Caco-2 (cell line): ENCODE measurements at places on chromosomes 6 and 20. TPM values are rescaled to one million over a fixed set of nuclear protein-coding genes. Genes with fewer than 3 reads are reported as not detected.

GRCh38 chr6:143115728-143116127, 55.0 kb downstream of the AIG1 start:
- DNase-seq, result no peak

- no peak for DNase-seq
These were observed 76.7 kb downstream of the PREX1 start for GRCh38 chr20:48750941-48751635.

DNA sequence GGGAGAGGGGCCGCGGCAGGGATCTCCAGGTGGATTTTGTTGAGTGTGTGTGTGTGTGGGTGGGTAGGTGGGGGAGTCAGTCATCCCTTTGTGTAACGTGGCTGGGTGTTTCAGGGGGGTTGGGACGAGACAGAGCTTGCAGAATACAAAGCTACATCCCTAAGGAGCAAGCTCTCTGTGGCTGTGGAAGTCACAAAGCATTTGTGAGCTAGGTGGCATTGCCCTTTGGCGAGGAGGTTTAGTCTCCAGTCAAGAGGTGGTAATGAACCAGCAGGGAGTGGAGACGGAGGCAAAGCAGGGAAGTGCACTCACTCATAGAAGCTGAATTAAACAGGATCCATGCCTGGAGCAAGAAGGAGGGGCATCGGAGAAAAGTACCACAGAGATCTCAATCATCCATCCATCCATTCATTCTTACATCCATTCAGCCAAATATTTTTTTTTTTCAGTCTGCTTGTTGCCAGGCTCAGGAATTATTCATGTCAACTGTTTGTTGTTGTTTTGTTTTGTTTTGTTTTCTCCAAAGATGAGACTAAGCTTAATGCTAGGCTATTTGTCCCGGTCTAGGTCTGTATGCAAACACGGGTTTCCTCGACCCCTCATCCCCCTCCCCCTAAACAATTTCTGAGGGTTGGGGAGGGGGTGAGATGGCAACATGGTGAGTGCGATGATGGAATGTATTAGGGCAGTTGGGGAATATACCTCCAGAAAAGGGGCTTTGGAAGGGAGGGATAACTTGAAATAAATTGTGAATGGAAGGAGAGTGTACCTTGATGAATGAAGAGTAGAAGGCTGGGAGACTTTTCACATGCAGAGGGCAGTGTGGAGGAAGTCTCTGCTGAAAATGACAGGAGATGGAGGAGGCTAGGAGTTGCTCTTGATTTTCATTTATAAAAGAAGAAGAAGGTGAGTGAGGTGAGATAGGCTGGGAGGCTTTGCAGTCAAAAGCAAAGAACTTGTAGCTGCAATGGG, 1.0 kb downstream of the HCRTR2 start:
- DNase-seq, result no peak

The HCRTR2 gene
- 0.63 and 1.3 TPM in 2 replicates for total RNA-seq

GRCh38 chr6:19312241-19312978, 524.8 kb upstream of the ID4 start:
- no peak for DNase-seq

DNA sequence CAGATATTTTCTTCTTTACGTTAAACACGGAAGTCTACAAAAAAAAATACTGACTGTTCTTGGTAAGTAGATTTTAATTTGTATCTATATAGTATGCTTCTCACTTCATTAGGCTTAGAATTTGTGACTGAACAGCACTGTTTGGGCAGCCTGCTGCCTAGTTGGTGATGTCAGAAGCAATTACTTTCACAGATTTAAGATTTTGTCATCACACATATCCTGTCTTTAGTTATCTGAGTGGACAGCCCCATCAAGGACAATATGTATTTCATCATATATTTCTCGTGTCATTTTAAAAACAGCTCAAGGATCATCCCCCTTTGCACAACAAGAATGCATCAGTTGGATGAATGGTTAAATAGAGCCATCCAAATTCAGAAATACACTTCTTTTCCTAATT, 338.4 kb upstream of the CITED2 start:
- no peak for DNase-seq

GRCh38 chr6:14240411-14241166, 123.0 kb downstream of the CD83 start:
- DNase-seq, result no peak

The SLC35D3 gene
- 1.4 and 2.3 TPM in 2 replicates for total RNA-seq

DNA sequence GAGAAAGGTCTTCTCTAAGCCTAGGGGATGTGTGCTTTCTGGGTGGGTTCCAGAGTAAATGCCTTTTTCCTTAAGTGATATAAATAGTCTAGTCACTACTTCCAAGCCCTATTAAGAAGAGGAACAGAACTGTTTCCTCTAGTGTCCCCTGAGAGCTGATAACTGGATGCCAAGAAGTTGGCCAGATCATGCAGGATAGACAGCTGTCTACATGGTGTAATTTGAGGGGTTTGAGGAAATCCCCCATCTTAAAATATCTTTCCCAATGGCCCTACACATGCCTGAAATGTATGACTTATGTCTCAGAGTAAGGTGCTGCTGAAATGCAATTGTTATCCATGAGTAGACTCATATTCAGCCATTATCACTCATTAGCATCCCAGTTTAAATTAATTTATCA, 20.2 kb upstream of the PIM1 start:
- no peak for DNase-seq

The TGM2 gene
- 138 and 162 TPM in 2 replicates for total RNA-seq

- no peak for DNase-seq
These were observed 149.3 kb downstream of the PTPRK start for GRCh38 chr6:128371136-128371535.

The SLC26A8 gene
- total RNA-seq, result 1.4 and 1.8 TPM in 2 replicates

DNA sequence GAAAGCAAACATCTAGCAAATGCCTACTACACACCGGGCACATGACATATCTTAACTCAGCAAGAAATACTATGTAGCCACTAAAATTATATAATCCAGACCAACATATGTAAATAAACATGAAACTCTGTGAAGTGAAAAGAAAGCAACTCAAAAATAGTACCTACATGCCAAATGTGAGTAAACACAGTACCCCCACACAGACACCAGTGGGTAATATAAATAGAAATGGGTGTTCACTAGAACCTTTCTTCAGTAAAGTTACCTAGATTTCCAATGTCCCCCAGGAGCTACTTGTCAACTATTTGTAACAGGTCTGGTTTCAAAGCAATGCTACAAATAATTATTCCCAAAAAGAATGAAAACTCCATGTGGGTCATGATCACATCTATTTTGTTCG, 25.5 kb downstream of the TRERF1 start:
- no peak for DNase-seq

The JPH2 gene
- 10.5 and 11.1 TPM in 2 replicates for total RNA-seq

DNA sequence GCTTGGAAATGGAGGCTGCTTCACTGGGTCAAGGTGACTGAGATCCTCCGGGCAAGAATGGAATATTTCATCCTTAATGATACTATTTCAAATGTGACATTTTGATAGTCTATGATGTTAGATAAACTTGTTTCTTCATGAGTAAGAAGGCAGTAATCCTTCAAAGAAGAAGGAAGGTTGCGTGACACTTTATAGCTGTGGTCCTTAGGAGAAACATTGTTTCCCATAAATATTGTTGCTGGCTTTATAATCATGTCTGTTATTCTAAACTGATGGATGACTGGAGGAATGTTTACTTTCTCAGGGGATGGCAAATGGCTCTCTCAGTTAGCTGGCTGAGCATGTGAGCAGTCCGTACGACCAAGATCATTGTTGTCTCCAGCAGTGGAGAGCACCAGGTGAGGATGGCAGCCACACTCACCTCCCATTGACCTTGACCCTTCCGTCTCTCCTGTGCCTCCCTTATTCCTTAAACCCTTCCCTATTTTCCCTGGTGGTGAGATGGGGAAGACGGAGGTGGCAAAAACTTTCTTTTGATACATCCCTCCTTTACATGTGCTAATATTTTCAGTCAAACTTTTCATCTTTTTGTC, 171.2 kb upstream of the OLIG3 start:
- no peak for DNase-seq

DNA sequence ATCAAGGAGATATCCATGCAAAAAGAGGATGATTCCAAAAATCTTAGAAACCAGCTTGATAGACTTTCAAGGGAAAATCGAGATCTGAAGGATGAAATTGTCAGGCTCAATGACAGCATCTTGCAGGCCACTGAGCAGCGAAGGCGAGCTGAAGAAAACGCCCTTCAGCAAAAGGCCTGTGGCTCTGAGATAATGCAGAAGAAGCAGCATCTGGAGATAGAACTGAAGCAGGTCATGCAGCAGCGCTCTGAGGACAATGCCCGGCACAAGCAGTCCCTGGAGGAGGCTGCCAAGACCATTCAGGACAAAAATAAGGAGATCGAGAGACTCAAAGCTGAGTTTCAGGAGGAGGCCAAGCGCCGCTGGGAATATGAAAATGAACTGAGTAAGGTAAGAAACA, 10.1 kb upstream of the SNRNP48 start:
- DNase-seq, result no peak

- DNase-seq, result no peak
These were observed 66.2 kb upstream of the RREB1 start for GRCh38 chr6:7041511-7042026.

GRCh38 chr6:135797361-135797760, 54.1 kb upstream of the PDE7B start:
- no peak for DNase-seq

DNA sequence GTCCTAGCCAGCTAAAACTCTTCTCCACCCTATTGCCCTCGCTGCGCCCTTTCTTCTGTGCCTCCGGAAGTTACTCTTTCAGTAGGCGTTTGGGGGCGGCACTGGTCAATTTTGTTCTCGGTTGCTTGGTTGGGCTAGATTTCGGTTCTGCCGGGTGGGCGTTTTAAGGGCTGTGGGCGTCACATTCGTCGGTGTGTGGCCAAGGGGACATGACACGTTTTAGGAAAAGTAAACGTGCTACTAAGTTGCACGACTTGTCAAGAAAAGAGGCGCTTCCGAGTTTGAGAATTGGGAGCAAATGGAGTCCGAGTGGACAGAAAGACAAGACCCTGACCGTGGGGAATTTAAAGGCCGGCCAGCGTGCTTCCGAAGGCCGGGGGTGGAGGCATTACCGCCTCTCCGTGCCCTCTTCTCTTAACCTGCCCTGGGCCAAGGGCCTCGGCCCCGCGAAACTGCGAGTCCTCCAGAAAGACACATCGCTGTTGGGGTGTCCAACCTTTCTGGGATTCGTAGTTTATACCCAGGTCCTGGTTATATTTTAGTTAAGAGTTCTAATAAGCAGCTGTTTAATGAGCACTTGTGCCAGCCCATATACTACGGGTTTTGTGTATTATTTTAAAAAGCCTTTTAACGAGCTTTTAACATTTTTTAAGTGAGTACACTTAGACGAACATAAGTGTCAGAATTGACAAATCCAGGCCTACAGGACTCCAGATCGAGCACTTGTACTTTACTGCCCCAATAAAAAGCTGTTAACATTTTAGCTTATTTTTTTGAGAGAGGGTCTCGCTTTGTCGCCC, 664 bp upstream of the BAG6 start:
- DNase-seq, result no peak

The MYCT1 gene
- not detected in 2 replicates for total RNA-seq

DNA sequence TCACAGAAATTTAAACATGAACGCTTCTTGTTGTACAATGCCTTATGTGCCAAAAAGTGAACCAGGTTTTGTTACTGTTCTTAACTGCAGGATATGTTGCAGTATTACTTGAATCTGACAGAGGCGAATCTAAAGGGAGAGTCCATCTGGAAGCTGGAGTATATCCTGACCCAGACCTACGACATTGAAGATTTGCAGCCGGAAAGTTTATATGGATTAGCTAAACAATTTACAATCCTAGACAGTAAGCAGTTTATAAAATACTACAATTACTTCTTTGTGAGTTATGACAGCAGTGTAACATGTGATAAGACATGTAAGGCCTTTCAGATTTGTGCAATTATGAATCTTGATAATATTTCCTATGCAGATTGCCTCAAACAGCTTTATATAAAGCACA, 19.9 kb downstream of the SMPDL3A start:
- DNase-seq, result no peak

The MCHR2 gene
- not detected in 2 replicates for total RNA-seq

DNA sequence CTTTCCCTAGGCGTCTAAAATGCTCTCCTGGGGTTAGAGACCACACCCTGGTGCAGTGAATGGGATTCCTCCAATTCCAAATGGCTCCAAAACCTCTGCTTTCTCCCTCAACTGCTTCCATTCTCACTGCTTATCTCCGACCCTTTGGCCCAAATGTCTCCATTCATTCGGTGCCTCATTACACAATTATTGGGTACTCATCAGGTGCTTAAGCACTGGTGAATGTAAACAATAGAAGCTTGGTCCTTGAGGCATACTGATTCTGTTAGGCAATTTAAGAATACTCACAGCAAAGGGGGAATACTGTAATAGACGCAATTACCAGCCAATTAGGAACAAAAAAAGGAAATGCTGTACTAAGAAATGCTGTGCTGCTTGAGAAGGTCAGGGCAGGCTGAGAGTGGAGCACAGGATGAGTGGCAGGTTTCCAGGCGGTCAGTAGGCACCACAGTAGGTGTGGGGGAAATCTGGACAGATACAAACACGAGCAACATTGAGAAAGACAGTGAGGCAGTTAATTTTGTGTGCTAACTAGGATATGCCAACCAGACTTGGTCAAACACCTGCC, 23.0 kb downstream of the GMDS start:
- no peak for DNase-seq

The SLC22A23 gene
- 44.9 and 45.5 TPM in 2 replicates for total RNA-seq

GRCh38 chr20:50138479-50139393, 14.8 kb downstream of the PEDS1 start:
- no peak for DNase-seq

The LGSN gene
- 10.8 and 13.2 TPM in 2 replicates for total RNA-seq
